ENCODE measurements at places on chromosomes 16 and 17.
A peak's percentile ranks its signal among the peaks of the same experiment; 100 is the strongest.

GRCh38 chr16:11079652-11080187 lies 135.4 kb downstream of the CLEC16A start:
- peak; percentile 95 for DNase-seq

DNA sequence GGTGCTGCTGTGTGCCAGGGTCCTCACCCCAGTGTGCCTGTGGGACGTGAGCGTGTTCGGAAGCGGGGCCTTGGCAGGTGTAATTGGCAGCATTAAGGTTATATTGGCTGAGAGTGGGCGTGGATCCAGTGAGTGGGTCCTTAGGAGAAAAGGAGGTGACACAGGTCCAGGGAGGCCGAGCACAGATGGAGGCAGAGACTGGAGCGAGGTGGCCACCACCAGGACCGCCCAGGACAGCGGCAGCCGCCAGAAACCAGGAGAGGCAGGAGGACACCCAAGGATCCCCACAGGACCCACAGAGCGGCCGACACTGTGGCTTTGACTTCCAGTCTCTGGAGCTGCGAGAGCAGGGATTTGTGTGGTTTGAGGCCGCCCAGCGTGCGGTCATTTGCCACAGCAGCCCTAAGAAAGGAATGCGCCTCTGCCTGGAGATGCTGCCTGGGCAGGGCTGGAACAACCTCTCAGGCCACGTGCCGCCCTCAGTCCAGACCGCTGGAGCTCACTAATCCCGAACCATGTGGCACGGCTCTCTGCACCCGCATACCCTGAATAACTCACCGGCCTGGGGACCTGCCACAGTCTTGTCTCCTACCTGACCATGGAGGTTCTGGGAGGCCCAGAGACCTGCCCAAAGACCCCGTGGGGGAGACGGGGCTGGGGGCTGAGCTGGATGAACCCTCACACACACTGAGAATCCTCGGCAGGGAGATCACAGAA lies 45.4 kb downstream of the SOX8 start:
- peak; percentile 6 for DNase-seq

GRCh38 chr16:89827383-89828198 lies 684 bp upstream of the SPIRE2 start:
- peak; percentile 61 for DNase-seq

DNA sequence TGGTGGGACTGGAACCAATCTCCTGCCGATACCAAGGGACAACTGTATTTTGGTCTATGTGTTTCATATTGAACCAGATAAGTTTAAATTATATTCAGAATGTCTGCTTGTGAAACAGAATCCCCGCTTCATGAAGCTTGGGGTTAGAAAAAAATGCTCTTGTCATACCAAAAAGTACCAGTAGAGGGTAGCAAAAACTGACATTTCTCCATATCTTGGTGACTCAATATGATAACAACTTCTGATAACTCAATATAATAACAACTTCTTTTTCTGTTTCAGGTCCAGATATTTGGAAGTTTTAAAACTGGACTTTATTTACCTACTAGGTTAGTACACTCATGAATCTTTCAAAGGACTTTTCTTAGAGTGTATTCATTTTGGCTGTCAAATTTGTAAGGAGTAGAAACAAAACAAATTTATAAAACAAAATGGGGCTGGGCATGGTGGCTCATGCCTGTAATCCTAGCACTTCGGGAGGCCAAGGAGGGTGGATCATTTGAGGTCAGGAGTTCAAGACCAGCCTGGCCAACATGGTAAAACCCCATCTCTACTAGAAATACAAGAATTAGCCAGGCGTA lies 52.3 kb upstream of the ADCY7 start:
- peak; percentile 53 for DNase-seq

DNA sequence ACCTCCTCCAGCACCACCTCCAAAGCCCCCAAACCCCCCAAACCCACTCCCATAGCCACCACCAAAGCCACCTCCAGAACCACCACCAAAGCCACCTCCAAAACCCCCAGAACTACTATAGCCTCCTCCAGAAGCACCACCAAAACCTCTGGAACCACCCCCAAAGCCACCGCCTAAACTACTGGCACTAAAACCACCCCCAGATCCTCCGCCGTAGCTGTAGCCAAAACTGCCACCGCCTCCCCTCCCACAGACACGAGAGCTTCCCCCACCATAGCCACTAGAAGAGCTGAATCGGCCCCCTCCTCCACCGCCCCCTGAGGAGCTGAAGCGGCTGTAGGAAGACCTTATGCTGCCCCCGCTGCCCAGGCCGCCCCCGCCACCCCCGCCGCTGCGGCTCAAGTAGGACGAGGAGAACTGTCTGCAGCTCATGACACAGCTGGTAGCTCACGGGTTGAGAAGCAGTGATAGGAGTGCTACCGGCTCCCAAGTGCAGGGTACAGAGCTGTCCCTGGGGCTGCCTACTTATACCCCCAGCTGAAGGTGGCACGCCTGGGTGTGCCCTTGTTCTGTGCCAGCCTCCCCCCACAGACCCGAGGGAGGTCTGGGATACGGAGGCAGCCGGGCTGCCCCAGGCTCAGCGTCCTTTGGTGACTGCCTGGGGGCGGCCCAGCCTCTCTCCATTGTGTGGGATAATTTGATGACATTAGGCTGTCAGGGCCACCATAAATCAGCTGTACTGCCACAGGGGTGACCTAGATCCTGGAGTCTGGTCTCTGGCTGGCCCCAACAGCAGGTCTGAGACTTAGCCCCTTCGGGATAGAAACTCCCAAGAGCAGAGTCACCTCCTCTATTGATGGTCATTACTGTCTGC lies at the start of gene KRT9:
Gene KRT9, minus strand, starts transcription at position 499 of the 874 bp plus-strand sequence. Its CDS starts 67 bp downstream, at position 432.
- DNase-seq = no peak

DNA sequence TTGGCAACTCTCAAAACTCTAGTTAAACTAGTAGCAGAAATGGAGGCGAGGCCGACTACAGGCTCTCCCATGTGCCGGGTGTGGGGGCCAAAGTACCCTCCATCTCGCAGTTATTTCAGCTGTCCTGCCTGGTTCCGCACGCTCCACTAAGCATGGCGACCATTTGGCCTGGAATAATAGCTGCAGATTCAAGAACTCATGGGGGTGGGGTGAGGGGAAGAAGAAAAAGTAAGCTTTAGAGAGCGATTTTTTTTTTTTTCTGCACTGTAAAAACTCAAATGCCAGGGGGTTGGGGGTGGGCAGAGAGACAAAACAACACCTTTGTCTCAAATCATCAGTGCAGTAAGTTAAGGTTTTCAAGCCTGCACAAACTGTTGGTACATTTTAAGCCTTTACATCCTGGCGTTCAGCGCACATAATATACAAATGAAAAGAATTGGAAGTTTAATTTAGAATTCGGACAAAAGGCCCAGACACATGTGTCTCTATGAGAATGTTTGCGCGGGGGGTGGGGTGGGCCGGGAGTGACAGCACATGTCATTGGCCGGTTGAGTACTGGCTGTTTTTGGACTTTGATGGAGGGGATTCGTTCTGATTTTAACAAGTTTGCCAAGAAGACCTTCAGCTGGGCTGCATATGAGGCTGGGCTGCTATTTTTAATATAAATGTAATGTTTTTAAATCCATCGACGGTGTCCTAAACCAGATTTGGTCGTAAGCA lies 694.7 kb upstream of the SALL1 start:
- DNase-seq = no peak

- DNase-seq = no peak
These were observed 4.4 kb downstream of the CBX4 start for GRCh38 chr17:79834565-79835469.

Measured in iris pigment epithelial cell (primary cell).